NCI-H2029 (cell line): ENCODE measurements at places on chromosomes 12 and 14.

DNA sequence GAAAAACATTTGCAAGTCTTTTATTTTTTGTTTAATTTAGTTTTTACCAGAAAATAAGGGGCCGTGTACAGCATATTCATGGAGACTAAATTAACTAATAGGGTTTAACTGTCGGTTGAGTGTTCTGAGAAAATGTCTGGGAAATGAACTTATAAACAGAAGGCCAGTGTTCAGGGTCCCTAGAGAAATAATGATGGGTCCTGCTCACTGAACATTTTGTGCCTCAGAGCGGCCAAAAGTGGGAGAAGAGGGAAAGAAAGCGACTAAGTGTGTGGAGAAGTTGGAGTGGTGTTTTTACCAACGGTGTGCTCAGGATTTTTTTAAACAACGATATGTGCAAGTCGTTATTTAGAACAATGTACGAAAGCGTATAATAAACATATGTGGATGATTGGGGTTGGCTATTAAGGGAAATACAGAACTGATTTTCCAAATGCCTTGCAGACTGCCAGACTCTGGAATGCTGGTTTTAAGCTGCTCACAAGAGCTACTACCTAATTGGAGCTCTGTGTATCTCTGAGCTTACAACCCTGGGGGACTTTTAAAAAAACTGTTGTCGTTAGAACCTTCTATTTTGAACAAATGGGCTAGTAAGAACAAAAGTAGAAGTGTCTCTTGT lies 166.7 kb downstream of the SLC38A4 start:
- DNase-seq: no peak

- DNase-seq: no peak
These were observed 204.2 kb upstream of the HMGA2 start for GRCh38 chr12:65620046-65620445.

DNA sequence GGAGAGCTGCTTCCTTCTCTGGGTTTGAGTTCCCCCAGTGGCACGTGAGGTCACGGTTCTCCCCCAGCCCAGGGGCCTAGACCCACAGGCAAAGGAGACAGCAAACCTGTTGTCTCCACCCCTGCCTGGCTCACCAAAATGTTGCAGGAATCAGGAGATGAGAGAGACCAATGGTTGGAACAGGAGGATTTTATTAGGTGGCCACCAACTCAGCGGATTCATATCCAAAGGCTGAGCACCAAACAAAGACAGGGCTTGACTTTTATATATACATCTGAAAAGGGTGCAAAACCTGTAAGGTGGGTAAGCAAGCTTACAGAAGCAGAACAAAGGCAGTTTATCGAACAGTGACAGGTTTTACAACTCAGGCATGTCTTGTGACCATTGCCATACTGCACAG lies 9.2 kb upstream of the ADAM21 start:
- DNase-seq: no peak

GRCh38 chr12:76259660-76260389 lies 88.4 kb downstream of the BBS10 start:
- no peak for DNase-seq

DNA sequence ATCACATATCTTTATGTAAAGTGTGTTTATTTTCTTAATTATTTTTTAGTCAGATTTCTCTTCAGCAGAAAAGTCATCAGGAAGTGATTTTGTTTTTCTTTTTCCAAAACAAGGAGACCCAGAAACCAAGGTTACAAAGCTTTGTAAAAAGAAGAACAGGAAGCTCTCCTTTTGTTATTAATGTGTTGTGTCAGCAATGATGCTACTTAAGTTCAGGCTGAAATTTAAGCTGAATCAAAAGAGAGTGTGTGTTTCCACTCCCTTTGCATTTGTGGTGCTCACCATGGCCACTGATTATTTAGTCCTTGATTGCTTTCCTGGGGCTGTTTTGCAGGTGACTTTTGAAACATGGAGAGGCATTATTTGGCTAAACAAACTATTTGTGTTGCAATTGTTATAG lies 155.3 kb upstream of the ATP2B1 start:
- peak; percentile 60 for DNase-seq

DNA sequence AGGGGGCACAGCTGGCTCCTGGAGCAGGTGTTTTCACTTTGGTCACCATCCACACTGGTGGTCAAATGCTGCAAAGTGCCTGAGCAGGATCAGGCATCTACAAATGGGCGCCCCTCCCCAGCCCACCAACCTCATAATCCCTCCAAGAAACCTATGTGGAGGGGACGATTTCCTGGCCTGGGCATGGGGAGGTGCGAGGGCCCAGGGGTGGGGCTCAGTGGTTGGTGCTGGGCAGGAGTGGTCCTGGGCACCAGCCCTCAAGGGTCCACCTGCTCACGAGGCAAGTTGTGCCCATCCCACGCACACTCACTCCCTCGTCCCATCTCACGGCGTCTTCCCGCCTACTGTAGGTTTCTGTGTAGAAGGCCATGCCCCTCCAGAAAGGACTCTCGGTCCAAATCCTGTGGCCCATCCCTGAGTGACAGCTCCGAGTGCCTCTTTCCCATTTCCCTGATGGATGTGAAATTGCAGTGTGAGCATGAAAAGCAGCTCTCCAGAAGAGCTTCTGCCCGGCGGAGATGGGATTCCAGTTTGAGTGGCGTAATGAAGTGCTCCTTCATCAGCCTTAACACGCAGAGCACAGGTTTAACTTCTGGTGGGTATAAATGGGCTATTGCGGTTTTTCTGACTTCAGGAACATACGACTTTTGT lies 36.9 kb downstream of the SLC15A4 start:
- DNase-seq: no peak

- peak; percentile 31 for DNase-seq
These were observed 12.9 kb upstream of the MCRS1 start for GRCh38 chr12:49580572-49581535.

DNA sequence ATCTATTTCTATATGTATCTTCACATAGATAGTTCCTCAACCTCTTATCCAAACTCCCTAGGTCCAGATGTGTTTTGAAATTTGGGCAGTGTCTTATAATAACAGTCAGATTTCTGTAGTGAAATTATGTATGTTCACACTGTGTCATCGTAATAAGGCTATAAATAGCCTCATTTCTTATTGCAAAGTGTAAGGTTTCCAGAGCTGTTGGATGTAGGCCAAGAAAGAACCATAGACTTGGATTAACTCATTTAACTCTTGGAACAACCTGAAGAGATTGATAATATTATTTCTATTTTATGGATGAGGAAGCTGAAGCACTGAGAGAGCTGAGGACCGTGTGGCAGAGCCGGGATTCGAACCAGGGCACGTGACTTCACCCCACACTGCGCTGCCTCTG lies 49.0 kb upstream of the PIWIL1 start:
- DNase-seq: peak; percentile 13

DNA sequence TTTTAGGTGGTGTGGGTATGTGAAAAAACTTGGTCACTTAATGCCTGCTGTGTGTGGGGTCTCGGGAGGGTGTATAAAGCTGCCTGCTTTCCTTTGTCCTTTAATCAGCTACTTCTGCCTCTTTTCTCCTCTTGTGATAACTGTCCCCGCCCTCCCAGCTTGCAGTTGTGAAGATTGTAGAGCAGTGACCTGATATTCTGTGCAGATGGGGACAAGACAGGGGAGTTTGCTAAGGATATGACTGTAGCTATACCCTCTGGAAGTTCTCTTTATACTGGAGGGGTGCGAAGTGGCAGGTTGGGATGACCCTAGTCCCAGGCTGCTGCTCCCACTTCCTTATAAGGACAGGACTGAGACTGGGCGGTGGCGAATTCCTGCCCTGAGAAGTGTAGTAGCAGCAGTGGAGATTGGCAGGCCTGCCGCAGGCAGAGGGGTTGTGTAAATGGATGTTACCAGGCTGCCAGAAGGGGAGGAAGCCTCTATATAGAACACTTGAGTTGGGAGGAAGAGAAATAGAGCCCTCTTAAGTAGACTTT lies 835 bp downstream of the MYL6 start:
- DNase-seq: peak; percentile 89

GRCh38 chr14:31029016-31029970 lies 3.1 kb upstream of the STRN3 start:
- no peak for DNase-seq

- no peak for DNase-seq
These were observed 80.8 kb upstream of the AMIGO2 start for GRCh38 chr12:47160316-47161244.

DNA sequence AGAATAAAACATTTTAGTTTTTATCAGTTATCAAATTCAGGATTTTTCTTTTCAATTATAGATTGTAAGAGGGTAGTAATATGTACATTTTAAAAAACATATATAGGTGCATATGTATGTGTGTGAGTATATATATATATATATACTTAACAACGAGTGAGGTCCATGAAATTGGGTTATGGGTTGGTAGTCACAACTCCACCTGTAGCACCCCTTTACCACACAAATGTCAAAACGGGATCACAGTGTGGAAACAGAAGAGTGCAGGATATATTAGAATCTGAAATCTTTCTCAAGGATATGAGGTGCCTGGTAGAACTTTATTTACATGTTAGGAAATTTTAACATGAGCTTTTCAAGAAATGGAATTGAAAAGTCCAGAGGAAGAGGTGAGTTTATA lies 31.3 kb downstream of the MIA2 start:
- DNase-seq: no peak

DNA sequence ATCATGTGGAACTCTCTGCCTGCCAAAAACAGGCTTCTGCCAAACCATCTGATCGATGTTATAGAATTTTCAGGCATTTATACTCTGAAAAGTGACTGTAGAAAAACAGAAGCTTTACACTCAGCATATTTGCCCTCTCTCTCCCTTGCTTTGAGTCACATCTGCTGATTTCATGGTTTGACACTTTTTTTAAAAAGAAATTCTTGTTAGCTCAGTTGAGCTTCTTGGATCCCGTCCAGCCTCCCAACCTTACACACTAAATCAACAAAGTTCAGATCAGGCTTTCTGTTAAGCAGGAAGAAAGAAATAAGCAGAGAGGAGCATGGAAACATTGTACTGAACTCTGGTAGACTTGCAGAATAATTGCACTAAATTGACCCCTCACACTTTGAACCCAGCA lies 193.6 kb upstream of the SEL1L start:
- no peak for DNase-seq

- DNase-seq: no peak
These were observed 917.0 kb downstream of the LRFN5 start for GRCh38 chr14:42523666-42524065.

DNA sequence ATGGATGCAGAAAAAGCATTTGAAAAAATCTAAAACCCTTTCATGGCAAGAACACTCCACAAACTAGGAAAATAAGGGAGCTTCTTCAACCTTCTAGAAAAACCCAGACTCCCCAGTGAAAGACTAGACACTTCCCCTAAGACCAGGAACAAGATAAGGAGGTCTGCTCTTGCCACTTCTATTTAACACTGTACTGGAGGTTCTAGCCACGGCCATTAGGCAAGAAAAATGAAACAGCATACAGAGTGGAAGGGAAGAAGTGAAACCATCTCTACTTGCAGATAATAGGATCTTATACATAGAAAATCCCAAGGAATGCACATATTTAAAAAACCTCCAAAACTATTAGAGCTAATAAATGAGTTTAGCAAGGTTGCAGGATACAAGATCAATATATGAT lies 42.3 kb downstream of the CHGA start:
- DNase-seq: no peak

GRCh38 chr14:103142026-103142425 lies 18.8 kb downstream of the TNFAIP2 start:
- DNase-seq: no peak

GRCh38 chr12:12818701-12819100 lies 5.6 kb downstream of the DDX47 start:
- no peak for DNase-seq

DNA sequence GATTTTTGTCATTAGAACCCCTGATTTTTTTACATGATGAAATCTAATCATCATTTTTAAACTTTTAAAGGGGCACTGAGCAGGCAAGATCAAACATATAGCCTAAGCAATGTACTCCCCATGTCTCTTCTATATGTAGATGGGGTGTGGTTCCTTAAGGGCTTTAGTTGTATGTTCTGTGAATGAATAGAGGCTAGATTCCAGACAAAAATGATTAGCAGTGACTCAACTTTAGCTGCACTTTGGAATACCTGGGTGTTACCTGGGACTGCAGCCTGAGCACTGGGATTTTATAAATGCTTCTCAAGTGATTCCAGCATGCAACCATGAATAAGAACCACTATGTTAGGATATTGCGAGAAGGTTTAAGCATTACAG lies 256.7 kb upstream of the PLEKHG7 start:
- no peak for DNase-seq

- DNase-seq: no peak
These were observed 78.5 kb downstream of the MAP1LC3B2 start for GRCh38 chr12:116637589-116638150.
